CD4-positive, alpha-beta T cell treated with Interferon alpha-2 for 1 hour (primary cell): ENCODE measurements at places on chromosomes 2 and 18.

GRCh38 chr18:25229920-25230319 is 122.0 kb downstream of the ZNF521 start:
- DNase-seq = no peak

- DNase-seq = no peak
Measured at GRCh38 chr18:79628416-79629248, 51.0 kb upstream of the CTDP1 start.

GRCh38 chr2:236511266-236511665 is 58.4 kb upstream of the ACKR3 start:
- DNase-seq = no peak

DNA sequence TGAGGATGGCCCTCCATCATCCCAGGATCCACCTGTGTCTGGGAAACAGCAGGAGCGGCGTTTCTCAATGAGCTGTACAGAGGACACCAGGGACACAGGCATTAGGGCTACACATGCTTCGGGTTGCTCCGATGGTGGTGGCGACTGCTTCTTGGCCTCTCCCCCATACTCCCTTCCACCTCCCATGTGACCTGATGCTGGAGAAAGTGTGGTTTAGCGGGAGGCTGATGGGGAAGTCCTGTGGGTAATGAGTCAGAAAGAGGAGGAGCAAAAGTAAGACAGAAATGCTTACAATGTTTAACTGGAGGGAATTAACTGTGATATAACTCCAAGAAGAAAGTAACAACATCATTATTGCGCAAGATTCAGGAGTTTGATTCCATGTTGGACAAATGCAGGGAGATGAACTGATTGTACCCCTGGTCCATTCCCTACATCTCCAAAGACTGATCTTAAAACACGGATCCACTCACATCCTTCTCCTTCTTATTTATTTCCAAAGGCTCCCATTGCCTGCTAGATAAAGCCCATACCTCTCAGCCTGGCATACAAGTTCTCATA is 186.6 kb downstream of the NRP2 start:
- DNase-seq = peak; percentile 39

DNA sequence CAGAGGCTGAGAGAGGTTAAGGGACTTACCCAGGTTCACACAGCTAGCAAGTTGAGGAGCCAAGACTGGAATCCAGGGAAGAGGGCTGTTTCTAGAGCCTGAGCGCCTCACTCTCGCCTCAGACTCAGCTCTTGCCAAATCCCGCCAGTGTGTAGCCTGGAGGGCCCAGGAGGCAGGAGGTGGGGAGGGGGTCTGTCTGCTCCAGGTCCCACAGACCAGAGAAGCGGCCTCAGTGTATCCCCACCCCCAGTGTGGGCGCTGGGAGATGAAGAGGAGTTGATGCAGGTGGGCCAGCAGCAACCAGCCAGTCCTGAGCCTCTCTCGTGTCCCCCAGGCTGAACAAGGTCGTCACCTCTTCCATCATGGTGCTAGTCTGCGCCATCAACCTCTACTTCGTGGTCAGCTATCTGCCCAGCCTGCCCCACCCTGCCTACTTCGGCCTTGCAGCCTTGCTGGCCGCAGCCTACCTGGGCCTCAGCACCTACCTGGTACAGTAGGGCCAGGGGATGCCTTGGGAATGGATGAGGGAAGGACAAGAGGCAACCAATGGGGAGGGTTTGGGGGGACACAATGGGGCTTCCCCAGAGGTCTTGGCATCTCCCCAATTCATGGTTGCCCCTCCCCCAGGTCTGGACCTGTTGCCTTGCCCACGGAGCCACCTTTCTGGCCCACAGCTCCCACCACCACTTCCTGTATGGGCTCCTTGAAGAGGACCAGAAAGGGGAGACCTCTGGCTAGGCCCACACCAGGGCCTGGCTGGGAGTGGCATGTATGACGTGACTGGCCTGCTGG is 5.2 kb upstream of the CTDSP1 start:
- no peak for DNase-seq

DNA sequence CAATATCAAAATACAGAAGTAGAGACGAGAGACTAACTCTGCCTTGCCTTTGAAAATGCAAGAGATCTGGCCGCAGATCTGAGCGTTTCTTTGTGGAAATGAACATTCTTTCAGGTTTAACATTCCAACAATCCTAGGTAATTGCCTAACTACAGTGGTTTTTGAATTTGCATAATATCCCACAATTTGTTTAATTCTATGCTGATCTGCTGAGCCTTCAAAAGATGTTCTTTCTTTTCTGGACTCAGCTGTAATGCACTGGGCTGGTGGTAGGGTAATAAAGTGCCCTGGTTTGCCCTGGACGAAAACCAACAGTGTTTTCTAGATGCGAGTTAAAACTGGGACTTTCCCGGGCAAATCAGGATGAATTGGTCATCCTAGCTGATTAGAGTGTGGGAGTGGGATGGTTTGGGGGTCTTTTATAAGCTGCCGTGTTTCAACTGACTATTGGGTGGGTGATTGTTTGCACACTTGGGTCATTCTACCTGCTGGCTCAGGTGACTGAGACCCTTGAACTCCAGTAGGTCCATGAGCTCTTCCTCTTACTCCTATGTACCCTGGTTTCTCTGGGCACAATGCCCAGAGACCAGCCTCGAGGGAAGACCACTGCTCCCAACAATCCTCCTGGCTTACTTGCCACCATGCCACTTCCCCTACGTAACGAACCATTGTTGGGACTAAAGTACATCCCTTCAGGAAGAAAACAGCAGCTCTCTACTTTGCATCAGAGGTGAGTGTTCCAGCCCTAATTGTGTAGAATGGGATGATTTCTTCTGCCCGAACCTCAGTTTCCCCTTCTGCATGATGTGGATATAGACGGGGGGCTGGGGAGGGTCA is 3.4 kb upstream of the PAX8 start:
- no peak for DNase-seq

DNA sequence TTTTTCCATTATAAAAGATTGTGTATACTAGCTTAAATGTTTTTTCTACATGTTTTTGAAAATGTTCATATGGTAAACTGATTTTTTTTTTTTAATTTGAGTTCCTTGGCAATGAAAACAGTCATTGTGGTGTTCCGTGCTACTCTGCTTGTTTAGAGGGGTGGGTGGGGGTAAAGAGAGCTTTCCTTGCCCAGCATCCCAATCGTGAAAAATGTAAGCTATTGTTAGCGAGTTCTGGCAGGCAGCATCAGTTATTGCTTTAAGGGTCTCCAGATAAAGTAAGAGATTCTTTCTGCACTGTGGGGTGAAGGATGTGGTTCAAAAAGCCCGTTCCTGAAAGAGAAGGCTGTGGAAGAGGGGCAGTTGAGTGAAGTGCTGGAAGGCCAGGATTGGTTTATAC is 118.4 kb downstream of the TANC1 start:
- no peak for DNase-seq

DNA sequence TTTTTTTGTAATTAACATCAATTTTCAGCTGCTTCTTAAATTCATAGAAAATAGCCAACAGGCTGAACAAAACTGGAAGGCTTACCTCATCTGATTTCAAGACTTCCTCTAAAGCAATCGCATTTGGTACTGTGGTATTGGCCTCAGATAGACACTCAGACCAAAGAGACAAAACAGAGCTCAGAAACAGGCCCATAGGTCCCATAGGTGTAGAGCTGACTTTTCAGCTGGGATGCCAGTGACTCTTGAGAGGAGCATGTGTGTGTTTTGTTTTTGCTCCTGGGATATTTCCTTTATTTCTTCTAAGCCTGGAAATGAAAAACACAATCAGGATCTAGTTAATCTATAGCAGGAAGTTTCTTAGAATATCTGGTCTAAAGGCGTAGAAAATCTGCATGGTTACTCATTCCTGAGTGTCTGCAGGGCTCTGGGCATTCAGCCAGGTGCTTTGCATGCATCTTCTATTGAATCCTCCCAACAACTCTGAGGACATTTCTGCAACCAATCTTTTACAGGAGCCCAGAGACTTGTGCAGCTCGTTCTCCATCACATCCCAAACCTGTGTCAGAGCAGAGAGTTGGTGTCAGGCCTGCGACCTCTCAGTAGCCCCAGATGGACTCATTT is 190.8 kb downstream of the RTP5 start:
- DNase-seq = no peak

DNA sequence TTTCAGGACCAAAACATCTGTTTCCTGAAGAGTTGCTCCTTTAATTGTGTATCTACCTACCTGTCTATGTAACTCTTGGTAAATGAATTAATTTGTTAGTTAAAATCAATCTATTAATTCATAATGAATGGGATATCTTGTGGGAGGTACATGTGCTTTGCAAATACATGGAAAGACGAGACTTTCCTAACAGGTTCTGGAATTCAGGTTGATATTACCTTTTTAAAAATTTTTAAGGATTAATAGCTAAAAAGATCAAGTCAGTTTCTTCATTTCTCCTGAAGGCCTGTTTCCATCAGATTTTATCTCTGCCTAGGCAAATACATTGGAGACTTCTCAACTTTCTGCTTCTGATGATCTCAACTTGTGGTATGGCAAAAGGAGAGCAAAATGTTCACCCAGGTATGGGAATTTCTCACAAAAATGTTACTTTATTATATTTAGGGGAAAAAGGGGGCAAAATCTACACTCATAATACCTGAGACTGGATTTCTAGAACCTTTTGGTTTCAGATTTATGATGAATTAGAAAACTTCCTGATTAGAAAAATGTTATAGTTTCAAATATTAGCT is 7.4 kb downstream of the TFPI start:
- DNase-seq = no peak

GRCh38 chr2:3545788-3546478 is 12.2 kb downstream of the RNASEH1 start:
- no peak for DNase-seq

- DNase-seq = no peak
Measured at GRCh38 chr2:238149841-238150572, 8.8 kb upstream of the ERFE start.

DNA sequence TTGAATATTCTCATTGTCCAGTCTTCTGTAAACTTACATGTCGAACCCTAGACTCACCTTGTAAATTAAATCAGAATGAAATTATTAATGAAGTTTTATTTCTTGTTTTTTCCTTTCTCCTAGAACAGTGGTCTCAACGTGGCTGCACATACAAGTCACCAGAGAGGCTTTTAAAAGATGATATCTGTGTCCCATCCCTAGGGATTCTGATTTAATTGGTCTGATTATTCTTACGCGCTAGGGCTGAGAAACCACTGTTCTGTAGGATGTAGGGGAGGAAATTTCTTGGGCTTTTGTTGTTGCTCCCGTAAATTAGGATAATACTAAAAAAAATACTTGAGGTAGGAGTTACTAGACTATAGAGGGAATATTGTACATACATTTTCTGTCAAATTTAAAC is 32.1 kb downstream of the PPM1B start:
- no peak for DNase-seq

DNA sequence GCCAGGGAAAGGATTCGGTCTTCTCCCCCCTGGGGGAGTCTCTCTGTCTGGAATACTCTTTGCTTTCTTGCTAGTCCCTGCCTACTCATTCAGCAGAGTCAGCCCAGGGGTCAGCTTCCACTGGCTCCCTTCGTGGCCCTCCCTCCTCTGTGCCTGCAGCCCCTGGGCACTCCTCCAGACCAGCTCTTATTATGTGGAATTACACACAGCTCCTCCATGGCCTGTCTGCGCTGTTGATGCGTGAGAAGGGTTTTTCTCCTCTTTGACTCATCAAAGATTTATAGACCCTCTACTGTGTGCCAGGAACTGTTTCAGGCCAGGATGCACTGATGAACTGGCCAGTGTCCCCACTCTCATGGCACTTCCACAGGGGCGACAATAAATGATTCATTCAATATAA is 44.4 kb downstream of the ST8SIA5 start:
- DNase-seq = no peak

DNA sequence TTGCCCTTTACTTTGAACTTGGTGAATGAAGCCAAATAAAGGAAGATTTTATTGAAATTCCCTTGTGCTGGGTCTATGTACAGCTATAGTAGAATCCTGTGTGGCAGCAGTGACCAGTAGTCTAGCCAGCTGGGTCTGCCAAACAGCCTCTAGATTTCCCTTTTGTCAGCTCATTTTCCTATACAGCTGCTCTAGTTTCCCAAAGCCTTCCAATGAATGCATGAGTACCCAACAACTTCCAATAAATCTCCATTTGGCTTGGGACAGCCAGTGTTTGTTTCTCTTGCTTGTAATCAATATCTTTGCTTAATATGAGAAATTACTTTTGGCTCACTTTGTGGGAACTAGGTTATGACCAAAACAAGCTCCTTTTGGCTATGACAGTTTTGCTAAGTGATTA is 43.6 kb downstream of the SCN9A start:
- no peak for DNase-seq

DNA sequence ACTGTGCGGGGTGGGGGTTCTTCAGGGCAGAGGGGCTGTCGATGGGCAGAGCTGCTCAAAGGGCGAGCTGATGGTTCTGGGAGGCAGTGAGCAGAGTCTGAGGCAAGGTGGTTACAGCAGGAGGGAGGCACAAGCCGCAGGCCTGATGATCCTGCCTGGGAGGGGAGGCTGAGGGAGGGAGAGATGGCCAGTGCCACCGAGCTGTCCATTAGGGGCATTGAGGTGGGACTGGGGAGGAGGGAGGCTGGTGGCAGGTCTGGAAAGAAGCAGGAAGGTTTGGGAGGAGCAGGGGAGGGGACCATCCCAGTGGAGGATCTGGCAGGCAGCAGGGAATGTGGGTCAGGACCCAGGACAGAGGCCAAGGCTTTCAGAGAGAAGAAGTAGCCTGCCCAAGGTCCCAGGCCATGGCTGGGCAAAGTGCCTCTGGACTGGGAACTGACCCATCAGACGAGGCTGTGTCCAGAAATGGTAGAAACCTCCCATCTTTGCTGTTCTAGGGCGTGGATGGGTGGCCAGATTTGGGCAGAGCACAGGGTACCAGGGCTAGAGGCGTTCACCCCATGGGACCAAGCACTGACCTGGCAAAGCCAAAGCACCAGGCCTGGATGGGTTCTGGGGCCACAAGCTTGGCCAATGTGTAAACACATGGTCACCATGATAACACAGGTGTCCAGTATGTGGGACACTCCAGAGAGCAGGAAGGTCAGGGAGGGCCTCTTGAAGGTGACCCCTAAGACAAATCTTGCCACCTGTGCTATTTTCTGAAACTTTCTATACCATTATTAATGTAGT is 55.5 kb downstream of the INHBB start:
- no peak for DNase-seq

GRCh38 chr2:232697807-232698110 is 628 bp downstream of the GIGYF2 start:
- DNase-seq = no peak

GRCh38 chr2:148300544-148300943 is 279.7 kb downstream of the MBD5 start:
- no peak for DNase-seq

GRCh38 chr2:239002591-239002953 is 154.7 kb downstream of the TWIST2 start:
- no peak for DNase-seq

- no peak for DNase-seq
Measured at GRCh38 chr2:73964223-73964622, 20.5 kb upstream of the TET3 start.
